ENCODE measurements at places on chromosomes 12 and 14.

DNA sequence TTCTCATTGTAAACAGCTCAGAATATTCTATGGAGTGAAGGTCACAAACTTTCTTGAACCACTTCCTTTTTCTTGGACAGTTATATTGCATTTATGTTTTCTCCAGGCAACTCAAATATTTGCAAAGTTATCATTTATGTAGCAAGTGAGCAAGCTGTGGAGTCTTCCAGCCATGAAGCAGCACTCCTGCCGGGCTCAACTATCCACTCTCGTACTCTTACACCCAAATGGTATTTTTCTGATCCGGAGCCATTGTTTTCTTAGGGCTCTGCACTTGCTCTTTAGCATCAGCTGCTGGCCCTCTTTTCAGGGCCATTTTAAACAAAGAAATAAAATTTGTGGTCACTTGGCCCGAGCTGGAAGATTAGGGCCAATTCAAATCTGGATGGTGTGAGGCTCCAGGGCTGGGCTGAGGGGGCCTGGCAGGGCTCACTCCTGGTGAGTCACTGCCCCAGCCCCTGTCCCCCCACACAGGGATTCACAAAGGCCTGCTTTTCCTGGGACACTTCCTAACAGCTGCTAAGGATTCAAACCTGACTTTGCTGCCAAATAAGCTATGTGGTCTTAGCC, 19.7 kb downstream of the SYNE3 start:
- no peak for DNase-seq

DNA sequence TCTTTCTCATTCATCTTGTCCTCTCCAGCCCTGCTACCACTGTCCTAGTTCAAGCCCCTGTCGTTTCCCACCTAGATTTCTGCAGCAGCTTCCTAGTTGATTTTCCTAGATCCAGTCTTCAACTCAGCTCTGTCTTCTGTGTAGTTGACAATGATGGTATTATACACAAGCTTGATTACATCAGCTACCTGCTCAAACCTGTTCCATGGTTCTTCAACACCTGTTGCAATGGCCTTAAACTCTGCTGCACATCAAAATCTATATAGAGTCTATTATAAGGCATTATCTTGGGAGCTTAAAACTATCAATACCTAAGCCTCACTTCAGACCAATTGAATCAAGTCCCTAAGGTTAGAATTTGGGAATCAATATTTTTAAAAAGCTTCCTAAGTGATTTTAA, 71.7 kb upstream of the PELI2 start:
- DNase-seq = no peak

- DNase-seq = no peak
Measured at GRCh38 chr12:76674669-76675315, 89.1 kb upstream of the ZDHHC17 start.

DNA sequence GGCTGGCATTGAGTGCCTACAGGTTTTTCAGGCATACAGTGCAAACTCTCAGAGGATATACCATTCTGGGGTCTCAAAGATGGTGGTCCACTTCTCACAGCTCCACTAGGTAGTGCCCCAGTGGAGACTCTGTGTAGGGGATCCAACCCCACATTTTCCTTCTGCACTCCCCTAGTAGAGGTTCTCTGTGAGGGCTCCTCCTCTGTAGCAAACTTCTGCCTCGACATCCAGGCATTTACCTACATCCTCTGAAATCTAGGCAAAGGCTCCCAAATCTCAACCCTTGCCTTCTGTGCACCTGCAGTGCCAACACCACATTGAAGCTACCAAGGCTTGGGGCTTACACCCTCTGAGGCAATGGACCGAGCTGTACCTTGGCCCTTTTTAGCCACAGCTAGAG, 179.2 kb downstream of the CCDC91 start:
- DNase-seq = no peak

- DNase-seq = no peak
Measured at GRCh38 chr14:92638904-92639303, 109.5 kb downstream of the LGMN start.

GRCh38 chr14:21109377-21110138, 8.7 kb downstream of the TMEM253 start:
- no peak for DNase-seq

DNA sequence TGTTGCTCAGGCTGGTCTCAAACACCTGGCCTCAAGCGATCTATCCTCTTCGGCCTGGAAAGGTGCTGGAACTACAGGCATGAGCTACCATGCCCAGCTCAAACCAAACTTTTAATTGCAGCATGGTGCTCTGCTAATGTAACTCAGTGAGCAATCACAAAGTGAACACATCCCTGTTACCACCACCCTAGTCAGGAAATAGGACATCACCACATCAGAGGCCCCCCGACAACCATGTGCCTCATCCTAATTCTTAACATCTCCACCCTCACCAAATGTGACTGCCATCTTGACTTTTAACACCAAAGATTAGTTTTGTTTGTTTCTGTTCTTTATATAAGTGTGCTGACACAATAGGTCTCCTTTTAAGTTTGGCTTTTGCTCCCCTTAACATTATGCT, 22.8 kb upstream of the SDR39U1 start:
- no peak for DNase-seq

DNA sequence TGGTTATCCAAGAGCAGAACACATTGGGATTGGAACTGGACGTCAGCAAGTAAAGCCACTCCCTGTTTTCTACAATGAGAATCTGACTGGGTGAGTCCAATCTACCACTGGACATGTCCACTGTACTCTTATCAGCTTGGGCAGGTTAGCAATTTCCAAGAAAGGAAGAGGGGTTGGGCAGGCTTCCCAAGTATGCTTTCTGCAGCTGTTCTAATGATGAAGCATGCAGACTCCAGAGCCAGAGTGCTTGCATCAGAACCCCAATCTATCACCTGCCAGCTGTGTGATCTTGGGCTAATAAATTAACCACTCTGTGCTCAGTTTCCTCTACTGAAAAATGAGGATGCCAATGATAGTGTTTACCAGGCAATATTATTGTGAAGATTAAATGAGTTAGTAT, 92.0 kb downstream of the EMP1 start:
- DNase-seq = no peak

DNA sequence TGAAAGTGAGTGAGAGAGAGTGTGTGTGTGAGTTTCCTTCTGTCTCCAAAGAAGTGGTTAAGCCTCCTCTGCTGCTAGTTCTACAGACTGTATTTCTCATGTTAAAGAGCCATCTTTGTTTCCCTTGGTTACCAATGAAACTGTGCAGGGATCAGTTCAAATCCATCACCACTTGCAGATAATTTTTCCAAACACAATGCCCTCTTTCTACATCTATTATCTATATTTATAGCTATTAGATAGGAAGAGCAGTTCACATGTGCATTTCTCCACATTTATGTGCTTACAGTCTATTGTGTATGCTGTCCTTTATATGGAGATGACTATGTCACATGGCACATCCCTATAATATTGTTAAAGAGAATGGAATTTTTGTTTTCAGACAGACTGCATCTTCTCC, 2.2 kb upstream of the DAAM1 start:
- DNase-seq = no peak

DNA sequence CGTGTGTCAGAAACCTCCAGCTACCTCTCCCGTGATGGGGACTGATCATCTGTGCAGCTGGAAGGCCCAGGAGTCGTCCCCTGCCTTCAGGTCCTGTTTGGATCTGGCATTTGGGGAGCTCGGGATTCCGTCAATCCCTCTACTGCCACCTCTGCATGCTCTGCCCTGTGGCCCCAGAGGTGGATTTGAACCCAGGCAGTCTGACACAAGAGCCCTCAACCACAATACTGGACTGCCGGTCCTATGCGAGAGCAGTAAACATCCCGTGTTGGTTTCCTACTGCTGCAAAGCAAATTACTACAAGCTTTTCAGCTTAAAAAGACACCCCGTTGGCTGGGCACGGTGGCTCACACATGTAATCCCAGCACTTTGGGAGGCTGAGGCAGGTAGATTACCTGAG, 121.9 kb upstream of the FKBP4 start:
- no peak for DNase-seq

GRCh38 chr14:76126076-76126475, 25.6 kb upstream of the GPATCH2L start:
- no peak for DNase-seq

DNA sequence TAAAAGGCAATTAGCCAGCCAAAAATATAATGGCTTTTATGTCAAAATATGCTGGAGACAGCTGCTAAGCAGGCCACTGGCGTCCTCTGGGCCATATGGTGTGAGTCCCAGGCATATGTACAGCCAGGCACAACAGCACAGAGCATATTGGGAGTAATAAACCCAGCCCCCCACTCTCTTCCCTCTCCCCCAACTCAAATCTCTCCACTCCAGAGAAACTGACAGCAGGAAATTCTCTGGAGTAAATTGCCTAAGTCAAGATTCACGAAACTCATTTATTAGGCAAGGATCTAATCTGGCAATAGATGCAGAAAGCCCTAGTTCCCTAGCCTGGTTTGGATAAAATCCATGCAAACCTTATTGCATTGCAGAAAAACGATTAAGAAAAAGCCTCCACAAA, 147.9 kb upstream of the SEL1L start:
- no peak for DNase-seq

DNA sequence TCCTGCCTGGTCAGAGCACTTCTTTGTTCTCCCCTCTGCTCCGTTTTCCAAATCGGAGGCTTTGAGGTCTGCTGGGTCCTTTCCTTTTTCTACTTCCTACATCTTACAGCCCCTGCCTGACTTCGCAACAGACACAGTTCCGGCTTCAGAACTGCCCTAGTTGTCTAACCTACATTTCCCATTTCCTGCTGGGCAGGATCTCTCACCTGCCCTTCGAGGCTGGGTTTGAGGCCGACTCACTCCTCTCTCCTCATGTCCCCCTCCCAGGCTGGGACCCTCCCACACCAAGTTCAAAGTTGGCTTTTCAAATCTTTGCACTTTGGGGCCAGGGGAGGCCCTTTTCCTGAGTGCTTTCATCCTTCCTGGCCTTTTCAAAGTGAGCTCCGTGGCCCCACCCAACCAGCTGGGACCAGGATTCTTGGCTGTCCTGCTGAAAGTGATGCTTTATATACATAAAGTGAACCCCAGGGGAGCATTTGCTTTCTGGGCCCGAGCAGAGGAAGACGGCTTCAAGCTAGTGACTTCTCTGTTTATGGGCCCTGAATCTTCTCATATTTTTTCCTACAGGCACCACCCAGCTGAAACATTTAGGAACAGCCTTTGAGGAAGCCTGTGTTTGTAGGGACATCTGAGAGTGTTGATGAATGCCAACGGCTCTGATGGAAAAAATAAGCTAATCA, 281.0 kb upstream of the CRY1 start:
- no peak for DNase-seq

DNA sequence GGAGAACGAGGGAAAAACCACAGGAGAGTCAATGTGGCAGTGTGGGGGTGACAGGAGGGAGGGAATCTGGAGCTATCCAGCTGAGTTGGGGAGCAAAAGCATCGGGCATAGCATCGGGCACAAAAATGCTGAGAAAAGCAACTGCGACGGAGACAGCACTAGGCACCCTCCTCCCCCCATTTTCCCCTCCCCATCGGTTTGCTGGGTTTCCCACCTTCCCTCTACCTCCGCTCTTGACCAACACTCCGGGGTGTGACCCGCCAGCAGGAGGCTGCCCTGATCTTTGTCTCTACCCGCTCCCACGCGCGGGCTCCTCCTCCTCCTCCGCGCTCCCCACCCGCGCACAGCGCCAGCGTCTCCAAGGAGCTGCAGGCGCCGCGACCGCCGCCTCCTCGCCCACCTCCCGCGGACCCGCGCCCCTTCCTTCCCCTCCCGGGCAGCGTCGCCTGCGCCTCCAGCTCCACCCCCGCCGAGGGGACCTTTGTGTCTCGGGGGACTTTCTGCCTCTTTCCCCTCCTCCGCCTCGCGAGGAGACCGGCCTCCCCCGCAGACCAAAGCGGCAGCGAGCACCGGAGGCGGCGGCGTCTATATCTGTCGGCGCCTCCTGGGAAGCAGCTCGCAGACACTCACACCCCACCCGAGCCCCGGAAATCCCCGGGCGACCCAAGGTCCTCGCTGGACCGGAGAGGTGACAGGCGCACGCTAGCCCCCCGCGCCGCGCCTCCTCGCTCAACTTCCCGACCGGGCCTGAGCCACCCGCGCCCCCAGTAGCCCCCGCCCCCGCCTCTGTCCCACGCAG, 920 bp downstream of the CDK17 start:
- peak; percentile 41 for DNase-seq

- no peak for DNase-seq
Measured at GRCh38 chr12:848173-848865, 95.9 kb downstream of the WNK1 start.
